ENCODE measurements at places on chromosomes 5 and 9.

DNA sequence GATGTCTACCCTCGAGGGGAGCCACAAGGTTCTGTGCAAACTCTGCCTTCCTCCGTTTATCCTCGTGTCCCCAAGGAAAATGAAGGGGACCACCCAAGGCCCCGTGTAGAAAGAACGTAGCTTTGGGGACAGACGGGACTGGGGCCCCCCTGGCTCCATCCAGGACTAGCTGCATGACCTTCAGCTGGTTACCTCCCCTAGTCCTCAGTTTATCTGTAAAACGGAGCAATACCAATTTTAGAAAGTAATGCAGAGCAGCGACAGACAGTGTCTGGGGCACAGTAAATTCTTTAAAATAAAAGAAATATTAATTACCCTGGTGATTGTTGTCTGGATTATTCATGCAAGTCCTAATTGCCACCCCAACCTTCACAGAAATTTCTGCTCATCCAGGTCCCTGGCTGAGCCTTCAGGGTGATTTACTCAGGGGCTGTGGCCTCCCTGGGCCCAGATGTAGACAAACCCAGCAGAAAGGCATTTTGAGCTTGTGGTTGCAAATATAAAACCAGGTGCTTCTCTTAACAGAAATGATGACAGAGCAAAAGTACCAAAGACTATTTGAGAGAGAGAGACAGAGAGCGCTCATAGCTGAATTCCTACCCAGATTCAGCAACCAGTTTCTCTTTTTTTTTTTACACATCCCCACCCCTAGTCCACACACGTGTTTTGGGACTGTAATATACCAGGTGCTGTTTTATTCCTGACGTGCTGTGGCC is 155.1 kb upstream of the SMIM23 start:
- no peak for DNase-seq

GRCh38 chr5:39521940-39522590 is 97.3 kb upstream of the DAB2 start:
- no peak for DNase-seq

DNA sequence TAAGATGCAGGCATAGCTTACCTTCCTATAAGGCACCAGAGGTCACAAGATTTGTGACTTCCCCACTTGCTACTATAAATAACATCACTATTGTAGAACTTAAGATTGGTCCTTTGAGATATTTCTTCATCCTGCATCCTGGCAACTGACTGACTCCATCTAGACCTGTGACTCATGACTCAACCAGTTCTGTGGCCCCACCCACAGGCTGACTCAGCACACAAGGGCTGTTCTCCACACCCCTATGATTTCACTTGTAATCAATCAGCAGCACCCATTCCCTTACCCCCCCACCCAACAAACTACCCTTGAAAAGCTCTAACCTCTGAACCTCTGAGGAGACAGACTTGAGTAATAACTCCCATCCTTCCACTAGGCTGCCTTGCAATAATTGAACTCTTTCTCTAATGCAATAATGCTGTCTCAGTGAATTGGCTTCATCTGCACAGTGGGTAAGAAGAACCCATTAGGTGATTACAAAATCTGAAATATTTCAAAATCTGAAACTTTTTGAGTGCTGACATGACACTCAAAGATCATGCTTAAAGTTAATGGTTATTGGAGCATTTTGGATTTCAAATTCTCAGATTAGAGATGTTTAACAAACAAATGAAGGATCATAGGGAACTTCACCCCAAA is 296.7 kb downstream of the ARL15 start:
- DNase-seq: no peak

GRCh38 chr9:81455462-81456219 is 233.7 kb downstream of the TLE1 start:
- DNase-seq: no peak

GRCh38 chr5:43616535-43616934 is 13.6 kb downstream of the NNT start:
- no peak for DNase-seq

DNA sequence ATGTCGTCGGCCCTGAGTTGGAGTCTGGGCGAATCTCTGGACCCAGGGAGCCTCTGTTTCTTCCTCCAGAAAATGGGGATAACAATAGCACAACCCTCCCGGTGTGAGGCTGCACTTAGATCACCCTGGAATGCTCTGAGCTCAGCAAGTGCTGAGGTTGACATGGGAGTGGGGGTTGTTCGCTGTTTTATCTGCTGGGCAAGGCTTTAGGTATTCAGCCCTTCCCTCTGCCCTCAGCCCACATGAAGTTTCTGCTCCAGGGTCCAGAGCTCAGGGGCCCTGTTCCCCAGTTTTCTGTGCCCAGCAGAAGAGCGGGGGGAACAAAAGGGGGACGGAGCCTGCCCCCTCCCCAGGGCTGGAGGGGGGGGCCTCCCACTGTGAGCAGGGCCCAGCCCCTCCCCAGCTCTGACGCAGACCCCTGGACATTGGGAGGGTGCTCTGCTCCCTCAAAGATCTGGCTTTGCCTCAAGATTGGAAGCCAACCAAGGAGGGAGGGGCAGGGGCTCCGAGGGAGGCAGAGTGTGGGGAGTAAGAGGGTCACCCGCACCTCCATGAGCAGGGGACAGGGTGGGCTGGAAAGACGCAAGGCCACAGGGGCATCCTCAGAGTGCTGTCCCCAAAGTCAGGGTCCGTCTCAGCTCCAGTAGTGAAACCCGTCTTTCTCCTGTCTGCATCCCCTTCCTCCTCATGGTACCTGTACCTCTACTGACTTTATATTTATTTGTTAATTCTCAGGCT is 215.6 kb downstream of the C9orf50 start:
- no peak for DNase-seq

DNA sequence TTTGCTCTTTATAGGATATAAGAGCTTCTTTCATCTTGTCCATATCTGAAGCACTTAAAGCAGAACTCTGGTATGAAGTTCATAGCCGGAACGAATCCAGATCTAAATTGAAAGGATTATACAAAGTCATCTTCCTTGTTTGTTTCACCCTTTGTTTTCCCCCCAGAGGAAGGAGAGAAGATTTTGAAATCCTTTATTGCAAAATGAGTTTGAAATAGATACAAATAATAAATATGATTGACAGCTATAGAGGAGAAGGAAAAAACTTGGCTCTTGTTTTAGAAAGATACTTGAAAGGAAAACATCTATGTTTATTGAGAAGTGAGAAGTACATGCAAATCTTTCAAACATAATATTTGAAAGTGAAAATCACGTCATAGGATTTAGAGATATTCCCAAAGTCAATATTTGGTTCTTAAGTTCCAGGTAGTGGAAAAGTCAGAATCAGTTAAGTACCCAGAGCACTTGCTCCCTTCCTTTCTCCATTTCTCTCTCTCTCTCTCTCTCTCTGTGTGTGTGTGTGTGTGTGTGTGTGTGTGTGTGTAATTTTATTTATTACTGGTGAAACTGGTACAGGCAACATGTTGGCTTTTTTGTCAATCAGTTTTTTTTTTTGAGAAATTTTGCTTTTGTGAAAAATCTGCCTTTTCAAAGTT is 27.2 kb downstream of the PAM start:
- no peak for DNase-seq

DNA sequence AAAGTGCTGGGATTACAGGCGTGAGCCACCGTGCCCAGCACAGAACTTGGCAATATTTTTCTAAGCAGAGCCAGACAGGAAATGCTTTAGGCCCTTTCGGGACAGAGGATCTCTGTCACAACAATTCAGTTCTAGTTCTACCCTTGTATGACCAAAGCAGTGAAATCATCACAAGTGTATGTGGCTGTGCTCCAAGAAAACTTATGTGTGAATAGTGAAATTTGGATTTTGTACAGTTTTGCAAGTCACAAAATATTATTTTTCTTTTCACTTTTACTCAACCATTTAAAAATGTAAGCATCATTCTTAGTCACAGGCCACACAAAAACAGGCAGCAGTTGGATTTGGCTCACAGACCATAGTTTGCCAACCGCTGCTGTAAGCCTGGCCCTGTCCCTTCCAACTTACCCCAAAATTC is 20.4 kb upstream of the PRUNE2 start:
- DNase-seq: no peak

DNA sequence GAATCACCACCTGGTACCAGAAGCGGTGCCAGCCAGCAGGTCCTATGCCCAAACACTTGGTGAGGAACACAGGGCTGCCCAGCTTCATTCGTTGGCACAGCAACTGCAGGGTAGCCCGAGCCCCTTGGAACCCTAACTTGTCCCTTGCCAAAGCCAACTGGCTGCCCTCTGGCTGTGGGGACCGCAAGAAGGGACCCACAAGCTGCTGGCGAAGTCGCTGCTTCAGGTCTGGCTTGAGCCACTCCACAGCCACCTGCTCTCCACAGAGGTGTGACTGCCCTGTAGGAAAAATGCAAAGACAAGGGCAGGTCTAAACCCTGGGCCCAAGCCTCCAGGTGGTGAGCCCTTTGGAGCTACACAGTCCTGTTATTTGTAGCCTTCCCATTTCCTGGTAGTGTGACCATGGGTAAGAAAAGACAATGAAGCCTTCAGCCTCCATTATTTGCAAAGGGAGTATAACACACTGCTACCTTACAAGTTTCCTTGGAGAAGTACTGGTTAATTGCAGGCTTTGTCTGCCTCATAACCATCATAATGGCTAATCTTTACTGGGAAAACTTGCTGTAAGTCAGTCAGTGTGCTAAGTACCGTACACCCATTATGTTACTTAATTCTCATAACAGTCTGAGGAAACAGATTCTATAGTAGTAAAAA is 1.8 kb downstream of the DND1 start:
- DNase-seq: no peak

DNA sequence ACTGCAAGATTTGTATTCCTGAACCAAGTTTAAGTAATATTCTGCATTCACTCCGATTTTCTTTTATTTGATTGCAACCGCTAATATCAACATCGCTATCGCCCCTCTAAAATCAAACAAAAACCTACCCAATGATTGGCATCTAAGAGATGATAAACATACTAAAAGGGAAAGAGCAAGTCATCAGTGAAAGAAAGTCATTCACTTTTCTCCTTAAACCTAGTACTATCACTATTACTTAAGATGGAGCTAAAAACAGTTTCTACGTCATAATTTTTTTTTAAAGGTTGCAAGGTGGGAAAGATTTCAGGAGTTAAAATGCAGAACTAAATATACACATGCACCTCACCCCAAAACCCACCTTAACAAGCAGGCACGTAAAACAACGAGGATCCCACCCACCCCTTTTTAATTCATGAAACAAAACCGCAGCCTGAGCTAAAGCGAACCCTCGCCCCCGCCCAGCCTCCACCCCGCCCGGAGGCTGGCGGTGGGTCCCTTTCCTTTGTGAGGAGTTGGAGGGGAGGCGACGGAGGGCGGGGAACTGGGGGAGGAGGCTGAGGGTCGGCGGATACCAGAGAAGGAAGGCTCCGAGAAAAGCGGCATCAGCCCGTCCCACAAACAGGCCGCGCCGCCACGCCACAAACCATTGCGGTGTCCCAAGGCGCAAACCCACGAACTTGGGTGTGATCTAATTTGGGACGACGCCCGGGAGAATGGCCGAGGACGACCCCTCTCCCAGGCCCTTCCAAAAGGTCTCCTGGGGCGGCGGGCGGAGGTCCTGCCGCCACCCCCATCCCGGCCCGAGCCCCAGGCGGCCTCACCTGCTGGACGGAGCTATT is 861 bp downstream of the UBQLN1 start:
- DNase-seq: peak; percentile 19

DNA sequence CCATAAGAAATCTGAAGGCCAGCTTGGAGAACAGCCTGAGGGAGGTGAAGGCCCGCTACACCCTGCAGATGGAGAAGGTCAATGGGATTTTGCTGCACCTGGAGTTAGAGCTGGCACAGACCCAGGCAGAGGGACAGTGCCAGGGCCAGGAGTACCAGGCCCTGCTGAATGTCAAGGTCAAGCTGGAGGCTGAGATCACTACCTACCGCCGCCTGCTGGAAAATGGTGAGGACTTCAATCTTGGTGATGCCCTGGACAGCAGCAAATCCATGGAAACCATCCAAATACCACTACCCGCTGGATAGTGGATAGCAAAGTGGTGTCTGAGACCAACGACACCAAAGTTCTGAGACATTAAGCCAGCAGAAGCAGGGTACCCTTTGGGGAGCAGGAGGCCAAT is 100.5 kb upstream of the MAN2A1 start:
- DNase-seq: no peak

DNA sequence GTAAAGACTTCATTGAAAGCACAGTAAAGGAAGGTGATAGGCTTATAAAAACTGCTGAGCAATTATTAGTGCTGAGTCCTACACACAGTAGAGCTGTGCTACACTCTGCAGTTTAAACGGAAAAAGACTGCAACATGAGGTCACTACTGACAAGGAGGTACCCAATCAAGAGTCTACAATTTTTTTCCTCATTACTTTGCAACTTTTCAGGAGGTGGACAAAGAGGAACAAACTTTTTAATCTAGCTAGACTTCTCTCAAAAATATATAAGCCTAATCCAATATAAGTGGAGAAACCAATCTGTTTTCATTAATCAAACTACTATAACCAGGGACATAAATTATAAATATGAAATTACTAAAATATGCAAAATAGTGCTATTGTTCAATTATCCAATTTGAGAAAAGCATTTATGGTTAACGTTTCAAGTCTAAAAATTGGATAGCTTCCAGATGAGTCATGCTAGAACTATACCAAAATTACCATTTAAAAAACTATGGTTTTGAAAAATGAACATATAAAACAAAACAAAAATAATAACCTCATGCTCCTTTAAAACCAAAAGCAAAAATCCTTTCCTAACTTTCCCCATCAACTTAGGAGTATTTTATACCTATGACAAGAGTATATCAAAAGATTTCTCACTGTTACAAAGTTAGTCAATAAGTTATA is 37.7 kb downstream of the FAM13B start:
- DNase-seq: no peak

DNA sequence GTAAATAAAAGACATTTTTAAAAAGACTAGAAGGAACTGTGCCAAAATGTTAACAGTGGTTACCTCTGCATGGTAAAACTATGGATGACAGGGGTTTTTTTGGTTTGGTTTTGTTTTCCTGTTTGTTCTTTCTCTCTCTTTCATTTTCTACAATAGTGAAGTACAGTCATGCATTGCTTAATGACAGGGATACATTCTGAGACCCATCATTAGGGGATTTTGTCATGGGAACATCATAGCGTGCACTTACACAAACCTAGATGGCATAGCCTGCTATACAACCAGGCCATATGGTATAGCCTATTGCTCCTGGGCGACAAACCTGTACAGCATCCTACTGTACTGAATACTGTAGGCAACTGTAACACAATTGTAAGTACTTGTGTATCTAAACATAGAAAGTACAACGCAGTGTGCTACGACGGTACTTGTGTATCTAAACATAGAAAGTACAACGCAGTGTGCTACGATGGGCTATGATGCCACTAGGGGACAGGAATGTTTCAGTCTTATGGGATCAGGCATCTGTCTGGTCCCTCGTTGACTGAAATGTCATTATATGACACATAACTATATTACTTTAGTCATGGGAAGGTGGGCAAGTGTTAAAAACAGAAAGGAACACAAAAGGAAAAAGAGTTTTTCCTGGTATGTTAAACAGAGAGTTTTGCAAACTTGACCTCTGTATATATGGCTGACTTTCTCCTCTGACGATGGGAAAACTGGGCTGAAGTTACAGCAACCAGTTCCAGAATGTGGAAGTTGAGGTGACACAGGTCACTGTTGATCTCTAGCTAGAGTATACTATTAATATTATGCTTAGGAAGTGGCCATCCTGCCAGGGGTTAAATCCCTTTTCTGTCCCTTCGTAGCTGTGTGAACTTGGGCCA is 7.4 kb upstream of the ADAM19 start:
- no peak for DNase-seq

Measured in spinal cord (tissue), 10 donors.